Stimulated activated naive CD8-positive, alpha-beta T cell treated with anti-CD3 and anti-CD28 coated beads, Interleukin-15, amount 100 ng/mL, for 72 hours (primary cell): ENCODE measurements at places on chromosomes 7 and 10.

DNA sequence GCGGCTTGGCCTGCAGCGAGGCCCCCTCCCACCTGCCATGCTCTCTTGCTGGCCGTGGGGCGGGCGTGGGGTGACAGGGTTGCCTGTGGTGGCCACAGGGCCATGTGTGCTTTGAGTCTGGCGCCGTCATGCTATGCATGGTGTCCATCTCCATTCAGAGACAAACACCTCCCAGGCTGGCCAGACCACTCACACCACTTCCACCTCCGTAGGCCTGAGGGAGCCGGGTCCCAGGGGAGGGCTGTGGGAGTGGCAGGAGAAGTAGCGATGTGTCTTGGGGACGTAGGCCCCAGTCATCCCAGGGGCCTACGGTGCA is 65.5 kb downstream of the DNAJB6 start:
- DNase-seq = no peak

GRCh38 chr7:90726120-90726519 is 130.0 kb downstream of the CDK14 start:
- DNase-seq = no peak

DNA sequence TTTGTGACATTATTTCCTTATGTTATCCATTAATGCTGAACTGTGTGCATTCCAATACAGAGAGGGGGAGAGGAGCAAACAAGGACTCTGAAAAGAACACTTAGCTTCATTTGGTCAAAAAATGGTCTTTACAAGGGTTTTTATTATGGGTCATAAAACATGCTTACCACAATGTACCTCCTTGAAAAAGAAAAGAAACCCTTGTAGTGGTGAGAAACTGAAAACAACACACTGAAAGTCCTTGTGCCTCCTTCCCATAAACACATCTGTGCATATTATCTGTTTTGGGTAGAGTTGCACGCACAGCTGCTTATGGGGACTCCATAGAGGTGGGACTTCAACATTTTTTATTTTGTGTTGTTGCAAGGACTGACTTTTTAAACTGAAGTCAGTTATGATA is 98.7 kb downstream of the CDK6 start:
- no peak for DNase-seq

- no peak for DNase-seq
These were observed 26.1 kb upstream of the RSU1 start for GRCh38 chr10:16843252-16843870.

DNA sequence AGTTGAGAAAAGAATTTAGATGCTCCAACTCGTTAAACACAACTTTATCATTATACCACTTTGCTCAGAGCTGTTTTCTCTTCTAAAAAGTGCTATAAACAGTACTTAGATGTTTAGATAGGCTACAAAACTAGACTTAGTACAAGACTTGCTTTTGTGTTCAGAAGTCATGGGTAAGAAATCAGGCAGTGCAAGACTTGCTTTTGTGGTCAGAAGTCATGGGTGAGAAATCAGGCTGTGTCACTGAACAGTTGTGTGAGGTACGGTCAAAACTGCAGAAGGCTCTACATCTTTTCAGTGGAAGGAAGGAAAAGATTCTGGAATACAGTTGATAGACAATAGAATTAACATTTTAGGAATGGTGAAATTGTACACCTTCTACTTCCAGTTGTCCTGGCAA is 239.7 kb downstream of the DNAJB9 start:
- DNase-seq = no peak

GRCh38 chr10:14659626-14660196 is 115.0 kb downstream of the FAM107B start:
- DNase-seq = peak; percentile 79

DNA sequence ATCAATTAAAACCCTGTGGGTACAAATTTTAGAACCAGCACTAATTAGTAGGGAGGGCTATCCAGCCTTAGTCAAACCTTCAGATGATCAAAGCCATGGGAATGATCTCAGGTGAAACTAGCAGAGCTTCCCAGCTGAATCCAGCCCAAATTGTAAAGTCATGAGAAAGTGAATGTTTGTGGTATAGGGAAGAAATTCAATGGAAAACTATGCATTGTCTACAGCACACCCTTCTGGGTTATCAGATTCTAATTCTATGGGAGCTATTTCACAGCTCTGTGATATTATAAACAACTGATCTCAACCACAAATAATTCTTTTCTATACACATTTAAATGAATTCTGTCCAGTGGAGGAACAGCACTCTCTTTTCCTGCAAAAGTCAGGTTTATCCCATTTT is 24.6 kb upstream of the BMPER start:
- no peak for DNase-seq

GRCh38 chr10:5424751-5425150 is 12.4 kb downstream of the NET1 start:
- DNase-seq = no peak

DNA sequence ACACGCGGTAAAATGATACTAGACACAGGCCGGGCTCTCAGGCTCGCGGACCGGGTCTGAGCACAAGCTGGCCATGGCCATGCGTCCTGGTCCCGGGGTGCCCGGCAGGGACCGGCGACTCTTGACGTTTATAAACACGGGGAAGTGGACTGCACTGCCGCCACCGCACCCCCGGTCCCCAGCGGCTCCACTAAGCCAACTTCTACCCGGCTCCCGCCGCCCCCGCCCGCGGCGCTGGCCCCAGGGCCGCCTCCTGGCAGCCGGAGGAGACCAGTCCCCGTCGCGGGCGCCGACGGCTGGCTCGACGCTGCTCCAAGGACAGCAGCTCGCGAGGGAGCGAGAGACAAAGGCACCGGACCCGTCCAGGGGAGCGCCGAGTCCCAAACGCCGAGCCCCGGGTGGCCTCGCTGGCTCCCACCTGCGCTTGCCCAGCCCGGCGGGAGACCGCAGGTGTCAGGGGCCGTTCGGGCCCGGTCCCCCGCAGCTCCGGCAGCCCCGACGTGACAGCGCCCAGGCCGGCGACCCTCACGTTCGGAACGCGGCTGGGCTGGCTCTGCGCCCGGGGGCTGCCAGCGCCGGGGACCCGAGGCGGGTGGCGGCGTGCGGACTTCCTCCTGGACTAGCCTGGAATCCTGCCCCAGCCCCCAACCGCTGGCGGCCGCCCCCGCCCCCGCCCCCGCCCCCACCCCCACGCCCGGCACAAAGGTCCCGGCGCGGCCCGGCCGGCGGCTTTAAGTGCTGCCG is 517 bp downstream of the ITGB1 start:
- peak; percentile 60 for DNase-seq

- no peak for DNase-seq
These were observed 58.8 kb upstream of the AKR1E2 start for GRCh38 chr10:4767033-4767814.

- DNase-seq = no peak
These were observed 249.8 kb upstream of the PHF14 start for GRCh38 chr7:10723832-10724231.

- DNase-seq = no peak
These were observed 135.9 kb downstream of the PARD3 start for GRCh38 chr10:34679177-34679576.

GRCh38 chr7:85090919-85091564 is 95.8 kb downstream of the SEMA3D start:
- no peak for DNase-seq

DNA sequence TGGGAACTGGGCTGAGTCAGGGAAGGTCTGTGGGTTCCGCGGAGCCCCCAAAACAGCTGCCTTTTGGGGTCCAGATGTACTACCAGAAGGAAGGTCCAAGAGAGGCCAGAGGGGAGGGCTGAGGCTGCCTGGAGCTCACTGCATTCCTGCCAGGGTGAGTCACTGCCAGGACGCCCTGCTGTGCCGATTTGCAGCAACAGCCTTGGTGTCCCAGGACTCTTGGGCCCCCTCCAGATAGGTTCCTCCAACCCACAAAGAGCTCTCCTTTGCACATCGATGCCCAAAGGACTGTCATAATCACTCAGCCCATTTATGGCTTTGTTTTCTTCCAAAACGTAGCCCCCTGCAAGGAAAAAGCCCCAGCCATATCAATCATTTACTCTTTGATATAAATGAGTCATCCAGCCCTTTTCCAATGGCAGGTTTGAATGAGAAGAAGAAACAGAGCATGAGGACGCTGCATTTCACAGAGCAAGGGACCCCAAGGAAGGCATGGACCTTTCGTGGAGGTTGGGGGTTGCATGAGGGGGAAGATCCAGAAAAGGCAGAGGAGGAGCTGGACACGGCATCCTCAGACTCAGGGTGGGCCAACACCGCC is 32.2 kb upstream of the COL13A1 start:
- no peak for DNase-seq

GRCh38 chr7:100547872-100548271 is 8.9 kb downstream of the AGFG2 start:
- DNase-seq = no peak

GRCh38 chr10:97034958-97035769 is 150.6 kb downstream of the SLIT1 start:
- DNase-seq = no peak
